AG04449 (cell line): ENCODE measurements at places on chromosomes 11 and 22.

- DNase-seq: no peak
Measured at GRCh38 chr11:67642173-67643120, 2.9 kb upstream of the TBX10 start.

- no peak for DNase-seq
Measured at GRCh38 chr11:102158164-102158735, 48.0 kb downstream of the YAP1 start.

GRCh38 chr11:46290598-46291309 is 13.3 kb downstream of the CREB3L1 start:
- peak; percentile 94 for DNase-seq

- no peak for DNase-seq
Measured at GRCh38 chr11:69413993-69414392, 67.5 kb upstream of the LINC01488 start.

- no peak for DNase-seq
Measured at GRCh38 chr11:75839851-75840250, 24.8 kb downstream of the UVRAG start.
